Endothelial cell (in vitro differentiated cells): ENCODE measurements at places on chromosomes 4 and X. TPM values are rescaled to one million over a fixed set of nuclear protein-coding genes. Genes with fewer than 3 reads are reported as not detected.

CXCL8 gene
- not detected for total RNA-seq

NOX1 gene
- not detected for total RNA-seq

RPA4 gene
- 1.9 TPM for total RNA-seq

ARMCX2 gene
- total RNA-seq, result 147 TPM

EGF gene
- 15.0 TPM for total RNA-seq

GRK4 gene
- 5.9 TPM for total RNA-seq

TACR3 gene
- 0.08 TPM for total RNA-seq

RHOXF2 gene
- not detected for total RNA-seq

FRG2 gene
- not detected for total RNA-seq

CSAG3 gene
- total RNA-seq, result 5.5 TPM

PRDM8 gene
- total RNA-seq, result 30.5 TPM

AVPR2 gene
- total RNA-seq, result 0.77 TPM

GRCh38 chr4:151418385-151418784, 9.4 kb downstream of the FHIP1A start:
- no peak for DNase-seq

DNA sequence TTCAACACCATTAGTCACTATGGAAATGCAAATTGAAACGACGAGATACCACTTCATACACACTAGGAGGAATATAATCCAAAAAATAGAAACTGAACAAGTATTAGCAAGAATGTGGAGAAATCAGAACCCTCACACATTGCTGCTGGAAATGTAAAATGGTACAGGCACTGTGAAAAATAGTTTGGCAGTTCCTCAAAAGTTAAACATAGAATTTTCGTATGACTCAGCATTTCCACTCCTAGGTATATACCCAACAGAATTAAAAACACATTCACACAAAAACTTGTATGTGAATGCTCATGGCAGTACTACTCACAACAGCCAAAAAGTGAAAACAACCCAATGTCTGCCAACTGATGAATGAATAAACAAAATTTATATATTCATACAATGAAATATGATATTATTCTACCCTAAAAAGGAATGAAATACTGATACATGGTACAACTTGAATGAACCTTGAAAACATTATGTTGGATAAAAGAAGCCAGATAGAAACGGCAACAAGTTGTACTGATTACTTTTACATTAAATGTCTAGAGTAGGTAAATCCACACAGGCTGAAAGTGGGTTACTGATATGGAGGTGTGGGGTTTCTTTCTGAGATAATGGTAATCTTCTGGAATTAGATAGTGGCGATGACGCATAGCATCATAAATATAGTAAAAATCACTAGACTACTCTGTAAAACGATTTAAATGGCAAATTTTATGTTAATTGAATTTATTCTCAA, 22.3 kb downstream of the TEC start:
- no peak for DNase-seq

DNA sequence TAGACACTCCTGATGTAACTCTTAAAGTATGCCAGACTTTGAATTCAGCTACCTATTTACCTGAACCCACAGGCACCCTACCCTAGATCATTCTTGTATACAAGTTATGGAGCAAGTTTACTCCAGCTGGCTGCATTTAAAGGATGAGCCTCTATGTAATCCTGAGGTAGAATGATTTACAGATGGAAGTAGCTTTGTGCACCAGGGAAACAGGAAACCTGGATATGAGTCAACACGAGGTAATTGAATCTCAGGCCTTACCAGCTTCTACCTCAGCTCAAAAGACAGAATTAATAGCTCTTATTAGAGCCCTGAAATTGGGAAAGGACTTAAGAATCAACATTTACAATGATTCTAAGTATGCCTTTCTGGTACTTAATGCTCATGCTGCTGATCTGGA, 119.8 kb downstream of the AGTR2 start:
- DNase-seq, result no peak

DNA sequence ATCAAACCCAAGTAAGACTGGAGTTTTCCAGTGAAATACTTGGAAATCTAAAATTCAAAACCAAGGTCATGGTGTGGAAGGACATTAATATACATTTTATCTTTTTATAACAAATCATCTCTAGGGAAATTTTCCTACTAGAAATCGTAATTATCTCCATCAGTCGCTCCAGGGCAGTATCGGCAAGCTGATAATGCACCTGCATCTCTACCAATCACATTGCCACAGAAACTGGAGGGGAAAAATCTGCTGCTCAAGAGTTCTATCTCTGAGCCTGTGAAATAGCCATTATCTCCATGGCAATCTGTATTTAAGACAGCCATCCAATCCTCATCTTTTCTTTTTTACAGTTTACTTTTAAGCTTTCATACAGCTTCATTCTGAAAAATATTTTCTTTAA, 538.3 kb upstream of the GALNT7 start:
- DNase-seq, result no peak

DNA sequence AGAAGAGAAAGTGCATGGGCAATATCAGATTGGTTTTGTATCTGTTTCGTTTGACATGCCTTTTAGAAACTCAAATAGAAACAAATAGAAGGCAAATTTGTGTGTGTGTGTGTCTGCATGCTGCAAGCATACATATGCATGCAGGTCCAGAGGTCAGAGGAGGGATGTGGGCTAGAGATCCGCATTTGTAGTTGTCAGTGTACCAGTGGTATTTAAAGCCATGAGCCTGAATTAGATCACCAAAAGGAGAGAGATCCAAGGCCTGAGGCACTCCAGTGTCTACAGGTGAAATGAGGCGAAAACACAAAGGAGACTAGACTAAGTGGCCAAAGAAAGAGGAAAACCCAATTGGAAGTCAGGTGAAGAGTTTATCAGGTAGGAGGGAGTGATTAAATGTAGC, 106.7 kb downstream of the CORIN start:
- DNase-seq, result no peak

DNA sequence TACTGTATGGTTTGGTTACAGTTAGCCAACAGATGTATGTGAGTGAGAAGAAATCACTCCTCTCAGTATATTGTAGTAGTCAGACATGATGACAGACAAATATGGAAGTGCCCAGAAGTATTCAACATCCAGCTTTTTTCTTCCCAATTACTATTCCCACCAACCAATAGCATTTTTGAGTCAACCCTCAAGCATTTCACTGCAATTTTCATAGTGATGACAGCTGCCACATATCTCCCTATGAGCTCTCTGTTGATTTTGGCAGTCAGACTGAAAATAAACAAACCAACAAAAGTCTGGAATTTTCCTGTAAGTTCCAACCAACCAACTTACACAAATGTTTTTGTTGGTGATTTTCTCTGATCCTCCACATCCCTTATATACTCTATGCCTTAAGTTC, 8.2 kb upstream of the TRAM1L1 start:
- DNase-seq, result no peak

- DNase-seq, result peak; percentile 20
Measured at GRCh38 chr4:30718641-30719453, 1.3 kb upstream of the PCDH7 start.

GRCh38 chr4:115159141-115159540, 45.7 kb upstream of the NDST4 start:
- DNase-seq, result no peak

DNA sequence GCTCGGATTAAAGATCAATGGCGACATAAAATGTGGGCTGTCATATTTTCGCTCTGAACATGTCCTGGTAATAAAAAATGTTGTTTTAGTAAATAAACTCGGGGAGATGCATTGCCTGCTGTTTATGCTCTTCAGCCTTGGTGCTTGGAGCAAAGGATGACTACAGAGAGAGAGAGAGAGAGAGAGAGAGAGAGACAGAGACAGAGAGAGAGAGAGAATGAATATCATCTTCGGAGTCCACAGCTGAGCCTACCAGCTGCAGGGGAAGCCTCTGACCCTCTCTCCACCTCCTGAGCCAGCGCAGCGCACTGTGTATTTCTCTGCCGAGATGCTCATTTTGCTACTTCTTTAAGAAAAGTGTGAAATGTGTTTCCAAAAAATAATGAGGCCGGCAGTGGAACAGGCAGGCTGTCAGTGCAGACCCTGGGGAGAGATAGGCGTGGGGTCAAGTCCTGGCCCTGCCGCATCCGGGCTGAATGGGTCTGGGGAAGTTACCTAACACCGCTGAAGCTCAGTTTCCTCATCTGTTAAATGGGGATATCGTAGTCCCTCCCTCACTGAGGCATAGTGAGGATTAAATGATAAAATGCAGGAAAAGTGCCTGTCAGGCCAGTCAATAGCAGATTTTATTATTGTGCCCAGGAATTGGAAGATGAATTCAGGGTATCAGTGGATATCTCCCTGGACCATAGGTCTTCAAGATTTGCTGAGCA, 58.5 kb upstream of the LGI2 start:
- DNase-seq, result no peak

GRCh38 chrX:63128509-63128908, 222.6 kb downstream of the SPIN4 start:
- DNase-seq, result no peak

DNA sequence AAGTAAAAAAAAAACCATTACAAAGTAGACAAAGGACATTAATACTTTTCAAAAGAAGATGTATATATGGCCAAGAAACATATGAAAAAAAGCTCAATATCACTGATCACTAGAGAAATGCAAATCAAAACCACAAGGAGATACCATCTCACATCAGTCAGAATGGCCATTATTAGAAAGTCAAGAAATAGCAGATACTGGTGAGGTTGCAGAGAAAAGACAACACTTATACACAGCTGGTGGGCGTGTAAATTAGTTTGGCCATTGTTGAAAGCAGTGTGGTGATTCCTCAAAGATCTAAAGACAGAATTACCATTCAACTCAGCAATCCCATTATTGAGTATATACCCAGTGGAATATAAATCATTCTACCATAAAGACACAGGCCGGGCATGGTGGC, 39.3 kb downstream of the TASL start:
- no peak for DNase-seq

DNA sequence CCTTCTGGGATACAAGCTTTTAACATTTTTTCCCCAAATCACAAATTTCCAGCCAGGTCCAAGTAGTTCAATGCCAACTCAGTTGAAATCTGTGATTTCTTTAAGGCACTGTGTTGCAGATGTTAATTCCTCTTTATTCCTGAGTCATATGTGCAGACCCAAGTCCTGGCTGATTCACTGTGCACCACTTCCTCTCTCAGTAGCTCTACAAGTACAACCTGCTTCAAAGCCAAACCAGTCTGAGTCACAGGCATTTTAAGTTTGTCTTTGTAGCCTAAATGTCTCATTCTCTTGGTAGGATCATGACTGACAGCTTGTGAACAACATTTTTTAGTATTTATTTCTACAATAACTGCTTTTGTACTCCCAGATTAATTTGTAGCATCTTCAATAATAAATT, 165.6 kb upstream of the S100G start:
- DNase-seq, result no peak

- DNase-seq, result no peak
Measured at GRCh38 chr4:137640156-137640837, 108.0 kb upstream of the PCDH18 start.

GRCh38 chr4:14299166-14299565, 671.6 kb upstream of the BOD1L1 start:
- DNase-seq, result no peak

GRCh38 chr4:167721617-167722486, 370.5 kb upstream of the ANXA10 start:
- DNase-seq, result no peak

DNA sequence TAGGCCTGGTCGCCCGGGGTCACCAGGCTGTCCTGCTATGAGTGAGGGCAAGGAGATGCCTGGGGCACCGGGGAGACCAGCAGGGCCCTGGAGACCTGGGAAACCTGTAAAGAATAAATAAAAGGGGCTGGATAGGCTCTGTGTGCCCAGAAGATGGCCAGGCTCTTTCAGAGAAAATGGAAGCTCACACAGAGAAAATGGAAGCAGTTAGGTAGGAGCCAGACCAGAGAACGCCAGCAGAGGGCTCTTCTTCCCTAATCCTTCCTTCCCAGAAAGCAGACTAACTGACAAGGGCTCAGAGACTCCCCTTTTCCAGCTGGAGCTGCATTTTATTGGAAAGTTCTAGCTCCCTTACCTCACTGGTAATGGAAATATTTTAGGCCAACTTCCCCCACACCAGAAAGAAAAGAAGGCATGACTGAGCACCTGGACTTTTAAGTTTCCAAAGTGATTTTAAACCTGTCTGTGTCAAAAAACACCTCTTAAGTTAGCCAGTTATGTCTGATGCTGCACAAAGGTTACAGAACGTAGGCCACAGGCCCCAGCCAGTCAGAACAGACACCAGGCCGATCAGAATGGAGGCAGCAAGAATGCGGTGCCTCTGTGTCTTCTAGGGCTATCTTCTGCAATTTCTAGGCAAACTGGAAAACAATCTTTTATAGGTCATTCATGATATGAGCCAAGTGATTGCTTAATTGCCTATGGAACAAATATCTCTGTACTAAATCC, 74.0 kb downstream of the ATG4A start:
- peak; percentile 15 for DNase-seq

DNA sequence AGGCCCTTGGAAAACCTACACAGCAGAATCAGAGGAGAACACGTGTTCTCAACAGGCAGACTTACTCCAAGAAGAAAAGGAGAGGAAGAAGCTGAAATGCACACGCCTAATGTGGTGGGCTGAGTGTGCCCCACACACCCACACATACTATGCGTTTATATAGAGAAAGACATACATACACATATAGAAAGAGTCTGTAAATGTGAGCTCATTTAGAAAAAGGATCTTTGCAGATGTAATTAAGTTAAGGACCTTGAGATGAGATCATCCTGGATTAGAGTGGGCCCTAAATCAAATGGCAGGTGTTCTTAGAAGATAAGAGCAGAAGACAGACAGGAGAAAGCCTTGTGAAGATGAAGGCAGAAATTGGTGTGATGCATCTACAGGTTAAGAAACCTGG, 87.2 kb upstream of the KLF3 start:
- no peak for DNase-seq

DNA sequence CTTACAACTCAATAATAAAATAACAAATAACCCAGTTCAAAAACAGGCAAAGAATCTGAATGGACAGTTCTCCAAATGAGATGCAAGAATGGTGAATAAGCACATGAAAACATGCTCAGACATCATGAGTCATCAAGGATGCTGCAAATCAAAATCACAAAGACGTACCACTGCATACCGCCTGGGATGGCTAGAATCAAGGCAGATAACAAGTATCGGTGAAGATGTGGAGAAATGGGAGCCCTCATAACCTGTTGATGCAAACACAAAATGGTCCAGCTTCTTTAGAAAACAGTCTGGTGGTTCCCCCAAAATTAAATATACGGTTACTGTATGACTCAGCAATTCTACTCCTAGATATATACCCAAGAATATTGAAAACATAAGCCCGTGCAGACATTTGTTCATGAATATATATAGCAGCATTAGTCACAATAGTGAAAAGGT, 32.5 kb downstream of the AKAP4 start:
- no peak for DNase-seq

- no peak for DNase-seq
Measured at GRCh38 chrX:31280580-31280979, 208.7 kb upstream of the FTHL17 start.
